ENCODE measurements at places on chromosomes 3 and 15.

- DNase-seq: peak; percentile 65
These were observed 259 bp upstream of the CILP start for GRCh38 chr15:65211482-65211982.

- peak; percentile 44 for DNase-seq
These were observed 23.1 kb upstream of the ANKRD28 start for GRCh38 chr3:15820911-15821310.

- DNase-seq: no peak
These were observed 147.4 kb downstream of the CHST2 start for GRCh38 chr3:143266927-143267326.

GRCh38 chr3:1805331-1805730, 293.3 kb upstream of the CNTN4 start:
- DNase-seq: no peak

DNA sequence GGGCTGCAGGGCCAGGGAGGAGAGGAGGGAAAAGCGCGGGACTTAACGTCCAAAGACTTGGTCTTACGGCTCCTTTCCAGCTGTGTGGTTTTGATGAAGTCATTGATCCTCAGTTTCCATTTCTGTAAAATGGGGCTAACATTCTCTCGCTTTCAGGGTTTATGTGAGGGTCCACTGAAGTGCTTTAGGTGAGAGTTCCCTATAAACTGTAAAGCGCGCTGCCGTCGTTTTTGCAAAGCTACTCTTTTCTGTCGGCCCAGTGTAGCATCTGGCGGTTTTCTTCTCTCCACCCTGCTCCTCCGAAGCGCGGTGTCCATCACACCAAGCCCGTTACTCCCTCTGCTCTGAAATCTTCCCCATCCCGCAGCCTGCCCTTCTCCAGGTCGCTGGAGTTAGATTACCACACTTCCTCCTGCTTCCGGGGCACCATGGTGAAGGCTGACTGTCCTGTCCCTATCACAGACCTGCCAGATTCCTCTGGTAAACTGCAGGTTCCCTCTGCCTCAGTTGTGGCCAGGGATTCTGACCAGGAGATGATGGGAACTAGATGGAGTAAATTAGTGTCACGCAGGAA, 702 bp upstream of the DNAJC17 start:
- DNase-seq: no peak

DNA sequence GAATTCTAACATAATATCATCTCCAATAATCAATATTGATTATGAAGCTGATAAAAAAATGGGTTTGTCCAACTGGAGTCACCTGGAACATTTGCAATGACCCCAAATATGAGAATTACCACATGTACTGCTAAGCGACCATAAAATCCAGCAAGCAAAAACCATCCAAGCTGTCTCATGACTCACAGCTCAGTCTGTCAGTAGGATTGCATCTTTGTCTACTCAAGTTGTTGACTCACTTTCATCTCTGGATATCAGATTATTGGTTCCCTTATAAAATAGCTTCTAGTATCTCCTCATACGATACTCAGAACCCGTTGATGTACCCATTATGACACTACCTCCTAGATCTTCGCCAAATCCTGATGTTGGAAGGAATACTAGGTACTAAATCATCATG, 209.8 kb upstream of the ATP11B start:
- DNase-seq: no peak

DNA sequence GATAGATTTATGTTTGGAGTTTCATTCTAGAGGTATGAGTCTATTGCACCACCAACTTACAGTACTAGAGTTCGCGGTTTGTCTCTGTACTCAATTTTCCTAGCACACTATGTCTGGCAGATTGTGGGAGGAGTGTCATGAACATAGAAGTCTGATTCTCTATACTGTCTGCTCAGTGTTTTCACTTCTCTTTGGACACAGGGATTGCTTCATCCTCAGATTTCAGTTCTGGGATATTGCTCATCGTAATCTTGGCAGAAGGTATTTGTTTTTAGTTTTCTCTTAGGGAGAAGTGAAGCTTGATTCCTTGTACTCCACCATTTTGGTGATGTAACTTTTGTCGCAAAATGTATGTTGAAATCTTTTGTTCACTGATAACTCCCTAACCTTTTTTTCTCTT, 27.8 kb upstream of the AZI2 start:
- peak; percentile 91 for DNase-seq

DNA sequence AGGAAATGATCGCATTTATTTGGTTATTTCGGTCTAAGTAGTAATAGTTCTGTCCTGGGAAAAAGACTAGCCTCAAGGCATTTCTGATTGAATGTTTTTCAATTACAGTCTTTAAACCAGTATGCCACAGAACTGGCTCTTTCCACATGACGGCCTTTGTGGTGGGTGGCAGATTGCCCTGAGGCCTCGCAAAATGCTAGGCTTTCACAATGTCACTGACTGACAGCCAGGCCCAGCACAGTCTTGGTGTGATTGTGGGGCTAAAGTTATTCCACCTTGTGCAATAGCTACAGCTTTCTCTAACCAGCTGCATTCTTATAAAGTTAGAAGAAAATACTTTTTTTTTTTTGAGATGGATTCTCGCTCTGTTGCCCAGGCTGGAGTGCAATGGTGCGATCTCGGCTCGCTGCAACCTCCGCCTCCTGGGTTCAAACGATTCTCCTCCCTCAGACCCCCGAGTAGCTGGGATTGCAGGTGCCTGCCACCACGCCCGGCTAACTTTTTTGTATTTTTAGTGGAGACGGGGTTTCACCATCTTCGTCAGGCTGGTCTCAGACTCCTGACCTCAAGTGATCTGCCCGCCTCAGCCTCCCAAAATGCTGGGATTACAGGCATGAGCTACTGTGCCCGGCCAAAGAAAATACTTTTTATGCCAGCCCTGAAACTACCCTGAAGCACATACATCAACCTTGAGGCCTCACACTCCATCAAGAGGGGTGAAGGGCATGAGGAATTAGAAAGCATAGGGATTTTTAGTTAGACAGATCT, 2.5 kb upstream of the ADIPOQ start:
- peak; percentile 55 for DNase-seq

- DNase-seq: no peak
These were observed 162.0 kb upstream of the STT3B start for GRCh38 chr3:31370681-31371080.

- DNase-seq: peak; percentile 29
These were observed 41.0 kb upstream of the MANF start for GRCh38 chr3:51343918-51344687.

Measured in fibroblast of upper back skin (primary cell).